ENCODE measurements at places on chromosomes 11 and 22.

DNA sequence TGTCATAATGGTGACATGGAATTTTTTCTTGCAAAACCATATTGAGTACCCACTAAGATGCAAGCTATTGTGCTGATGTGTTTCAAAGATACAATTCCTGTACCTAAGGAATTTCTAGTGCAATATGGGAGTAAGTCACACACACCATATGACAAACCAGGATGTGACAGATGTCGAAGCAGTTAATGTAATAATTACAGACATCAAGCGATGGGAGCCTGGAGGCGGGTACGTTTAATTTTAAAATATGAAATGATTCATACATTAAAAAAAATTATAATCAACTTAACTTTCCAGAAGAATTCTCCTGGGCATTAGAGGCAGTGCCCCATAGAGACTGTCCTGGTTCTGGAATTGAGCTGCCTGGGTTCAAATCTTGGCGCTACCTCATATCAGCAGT lies 6.0 kb downstream of the SYCE3 start:
- DNase-seq: no peak

GRCh38 chr11:11553573-11553972 lies 68.2 kb downstream of the GALNT18 start:
- DNase-seq: no peak

GRCh38 chr22:38730411-38730871 lies 24.7 kb downstream of the GTPBP1 start:
- no peak for DNase-seq

DNA sequence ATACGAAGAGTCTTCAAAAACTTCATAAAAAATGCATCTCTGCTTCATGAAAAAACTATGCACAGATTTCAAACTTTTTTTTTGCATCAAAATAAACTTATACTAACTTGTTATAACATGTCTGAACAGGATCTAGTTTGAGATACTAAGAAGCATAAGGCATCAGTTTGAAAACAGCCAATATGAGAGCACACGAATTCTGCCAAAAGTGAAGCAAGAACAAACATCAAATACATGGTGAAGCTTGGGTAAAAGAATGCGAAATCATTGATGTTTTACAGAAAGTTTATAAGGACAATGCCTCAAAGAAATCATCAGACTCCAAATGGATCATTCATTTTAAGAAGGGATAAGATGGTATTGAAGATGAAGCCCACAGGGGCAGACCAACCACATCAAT lies 389.1 kb upstream of the TENM4 start:
- DNase-seq: no peak

GRCh38 chr11:66293777-66294625 lies 2.3 kb downstream of the TMEM151A start:
- no peak for DNase-seq

GRCh38 chr22:37638391-37639069 lies 939 bp upstream of the SH3BP1 start:
- DNase-seq: no peak

GRCh38 chr11:45801723-45802315 lies 3.1 kb upstream of the SLC35C1 start:
- no peak for DNase-seq
